ENCODE measurements at places on chromosomes 7 and 10.

DNA sequence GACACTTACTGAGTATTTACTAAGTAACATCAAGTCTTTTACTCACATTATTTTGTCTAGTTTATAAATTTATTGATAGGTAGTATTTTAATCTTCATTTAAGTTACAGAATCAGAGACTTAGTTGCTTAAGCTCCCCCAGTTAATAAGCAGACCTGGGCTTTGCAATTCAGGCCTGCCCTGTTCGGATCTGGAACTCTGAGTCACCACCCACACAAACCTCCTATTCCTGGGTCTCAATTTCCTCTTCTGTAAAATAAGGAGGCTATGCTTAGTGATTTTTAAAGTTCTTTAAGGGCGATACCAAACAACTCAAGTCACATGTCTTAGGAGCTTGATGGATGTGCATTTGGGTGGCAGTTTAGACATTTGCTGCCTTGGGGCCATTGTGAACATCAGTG is 3.5 kb upstream of the MGAM start:
- no peak for DNase-seq

- no peak for DNase-seq
Observed at GRCh38 chr7:101943889-101944600, 126.6 kb downstream of the CUX1 start.

DNA sequence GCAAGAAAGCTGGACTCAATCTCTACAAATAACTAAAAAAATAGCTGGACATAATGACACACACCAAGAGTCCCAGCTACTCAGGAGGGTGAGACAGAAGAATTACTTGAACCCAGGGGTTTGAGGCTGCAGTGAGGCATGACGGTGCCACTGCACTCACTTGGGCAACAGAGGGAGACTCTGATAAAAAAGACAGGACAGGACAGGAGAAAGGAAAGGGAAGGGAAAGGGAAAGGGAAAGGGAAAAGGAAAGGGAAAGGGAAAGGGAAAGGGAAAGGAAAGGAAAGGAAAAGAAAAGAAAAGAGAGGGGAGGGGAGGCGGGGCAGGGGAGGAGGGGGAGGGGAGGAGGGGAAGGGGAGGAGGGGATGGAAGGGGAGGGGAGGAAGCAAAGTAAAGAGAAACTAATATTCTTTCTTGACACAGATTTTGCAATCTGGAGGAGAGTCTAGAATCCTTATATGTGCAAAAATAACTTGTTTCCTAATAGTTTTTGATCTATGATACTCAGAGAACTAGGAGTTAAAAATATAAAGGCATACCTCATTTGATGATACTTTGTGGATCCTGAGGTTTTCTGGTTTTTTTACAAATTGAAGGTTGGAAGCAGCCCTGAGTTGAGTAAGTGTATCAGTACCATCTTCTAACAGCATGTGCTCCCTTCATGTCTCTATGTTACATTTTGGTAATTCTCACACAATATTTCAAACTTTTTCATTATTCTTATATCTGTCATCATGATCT is 8.0 kb downstream of the SAR1A start:
- DNase-seq = no peak

- no peak for DNase-seq
Observed at GRCh38 chr7:101104193-101104713, 19.0 kb downstream of the TRIM56 start.

DNA sequence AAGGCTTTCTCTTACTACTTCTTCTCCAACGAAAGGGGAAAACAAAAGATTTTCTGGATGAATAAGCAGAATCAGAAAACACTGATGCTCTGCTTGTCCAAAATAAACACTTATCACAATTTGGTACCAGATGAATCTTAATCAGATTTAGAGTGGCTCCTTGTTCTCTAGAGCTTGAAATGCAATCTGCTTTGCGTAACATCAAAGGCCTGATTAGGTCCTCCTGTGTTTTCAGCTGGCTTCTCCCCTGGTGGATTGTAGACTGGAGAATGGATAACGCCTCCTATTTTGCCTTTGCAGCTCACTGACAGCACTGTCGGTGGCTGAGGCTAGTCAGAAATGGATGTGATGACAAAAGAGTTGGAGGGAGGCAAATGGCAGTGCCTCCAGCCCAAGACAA is 91.2 kb downstream of the FAM13C start:
- no peak for DNase-seq

GRCh38 chr7:14505906-14506305 is 396.6 kb downstream of the DGKB start:
- no peak for DNase-seq

DNA sequence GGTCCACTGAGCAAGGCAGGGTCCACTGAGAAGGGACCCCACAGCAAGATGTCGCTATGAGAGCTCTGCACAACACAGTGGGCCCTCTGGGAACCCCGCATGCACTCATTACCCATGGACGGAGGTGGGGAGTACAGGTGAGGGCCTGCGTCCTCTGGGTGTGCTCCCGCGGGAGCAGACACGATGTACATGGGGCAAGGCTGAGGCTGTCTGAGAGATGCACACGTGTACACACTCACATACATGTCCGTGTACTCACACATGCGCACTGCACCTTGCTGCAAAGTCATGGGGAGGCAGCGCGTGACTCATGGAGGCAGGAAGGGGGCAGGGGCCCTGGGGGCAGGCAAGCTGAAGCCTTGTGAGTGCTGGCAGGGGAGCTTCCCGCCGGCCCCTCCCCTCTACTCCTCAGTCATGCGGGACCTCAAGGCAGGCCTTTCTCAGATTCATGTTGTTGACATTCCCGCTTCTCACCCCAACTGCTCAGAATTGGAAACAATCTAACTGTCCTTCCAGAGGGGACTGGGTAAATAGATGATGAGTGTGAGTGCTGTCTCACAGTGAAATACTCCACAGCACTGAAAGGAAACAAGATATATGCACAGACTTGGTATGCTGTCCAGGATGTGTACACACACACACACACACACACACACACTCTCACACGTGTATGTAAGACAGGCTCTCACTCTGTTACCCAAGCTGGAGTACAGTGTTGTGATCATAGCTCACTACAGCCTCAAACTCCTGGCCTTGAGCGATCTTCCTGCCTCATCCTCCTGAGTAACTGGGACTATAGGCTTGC is 40.0 kb downstream of the GOLGA7B start:
- no peak for DNase-seq

DNA sequence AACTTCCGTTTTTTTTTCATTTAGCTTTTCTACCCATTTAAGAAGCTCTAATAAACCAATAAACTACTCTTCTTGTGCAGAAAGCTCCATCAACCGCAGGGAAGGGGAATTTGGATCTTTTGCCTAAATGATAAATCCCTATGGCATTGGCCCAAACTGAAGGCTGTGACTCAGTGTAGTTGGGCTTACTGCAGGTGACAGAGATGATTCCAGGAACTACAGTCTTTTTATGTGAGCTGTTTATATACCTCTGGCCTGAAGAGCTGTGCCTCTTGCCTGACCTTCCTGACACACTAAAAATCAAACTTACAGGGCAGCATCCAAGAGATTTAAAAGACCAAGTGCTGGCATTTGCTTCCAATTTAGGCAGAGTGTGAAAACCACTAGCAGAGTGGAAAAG is 25.2 kb downstream of the ABCB1 start:
- no peak for DNase-seq

DNA sequence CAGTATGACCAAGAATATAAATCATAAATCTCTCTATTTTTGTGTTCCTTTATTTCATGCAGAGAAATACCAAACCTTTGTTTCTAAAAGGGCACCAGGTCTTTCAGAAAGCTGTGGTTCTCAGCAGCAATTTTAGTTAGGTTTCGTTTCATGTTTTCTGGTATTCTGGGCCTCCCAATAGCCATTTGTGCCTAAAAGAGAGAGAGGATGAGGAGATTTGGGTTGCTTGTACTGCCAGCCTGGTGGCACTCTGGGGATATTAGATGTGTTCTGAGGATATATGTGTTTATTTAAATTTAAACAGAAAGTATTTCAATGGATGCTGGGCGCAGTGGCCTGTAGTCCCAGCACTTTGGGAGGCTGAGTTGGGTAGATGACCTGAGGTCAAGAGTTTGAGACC is 471.7 kb downstream of the AUTS2 start:
- DNase-seq = no peak

- DNase-seq = no peak
Observed at GRCh38 chr10:72417971-72418370, 63.3 kb upstream of the DNAJB12 start.

- DNase-seq = no peak
Observed at GRCh38 chr7:105760551-105761447, 115.6 kb downstream of the ATXN7L1 start.

- DNase-seq = no peak
Observed at GRCh38 chr7:105672801-105673200, 91.5 kb upstream of the EFCAB10 start.

DNA sequence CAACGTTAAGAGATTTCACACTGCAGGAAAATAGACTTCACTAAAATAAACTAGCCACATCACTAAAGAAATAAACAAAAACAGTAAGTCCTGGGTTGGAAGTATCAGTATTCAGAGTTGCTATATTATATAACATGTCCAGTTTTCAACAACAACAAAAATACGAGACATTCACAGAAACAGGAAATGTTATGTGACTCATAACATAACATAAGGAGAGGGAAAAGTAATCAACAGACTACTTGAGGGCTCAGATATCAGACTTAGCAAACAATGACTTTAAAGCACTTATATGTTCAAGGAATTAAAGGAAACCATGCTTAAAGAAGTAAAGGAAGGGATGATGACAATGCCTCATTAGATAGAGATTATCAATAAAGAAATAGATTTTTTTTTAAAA is 73.5 kb upstream of the MKLN1 start:
- no peak for DNase-seq

GRCh38 chr10:49751216-49751615 is 10.9 kb downstream of the OGDHL start:
- no peak for DNase-seq

- no peak for DNase-seq
Observed at GRCh38 chr10:35855155-35855947, 213.3 kb upstream of the FZD8 start.

DNA sequence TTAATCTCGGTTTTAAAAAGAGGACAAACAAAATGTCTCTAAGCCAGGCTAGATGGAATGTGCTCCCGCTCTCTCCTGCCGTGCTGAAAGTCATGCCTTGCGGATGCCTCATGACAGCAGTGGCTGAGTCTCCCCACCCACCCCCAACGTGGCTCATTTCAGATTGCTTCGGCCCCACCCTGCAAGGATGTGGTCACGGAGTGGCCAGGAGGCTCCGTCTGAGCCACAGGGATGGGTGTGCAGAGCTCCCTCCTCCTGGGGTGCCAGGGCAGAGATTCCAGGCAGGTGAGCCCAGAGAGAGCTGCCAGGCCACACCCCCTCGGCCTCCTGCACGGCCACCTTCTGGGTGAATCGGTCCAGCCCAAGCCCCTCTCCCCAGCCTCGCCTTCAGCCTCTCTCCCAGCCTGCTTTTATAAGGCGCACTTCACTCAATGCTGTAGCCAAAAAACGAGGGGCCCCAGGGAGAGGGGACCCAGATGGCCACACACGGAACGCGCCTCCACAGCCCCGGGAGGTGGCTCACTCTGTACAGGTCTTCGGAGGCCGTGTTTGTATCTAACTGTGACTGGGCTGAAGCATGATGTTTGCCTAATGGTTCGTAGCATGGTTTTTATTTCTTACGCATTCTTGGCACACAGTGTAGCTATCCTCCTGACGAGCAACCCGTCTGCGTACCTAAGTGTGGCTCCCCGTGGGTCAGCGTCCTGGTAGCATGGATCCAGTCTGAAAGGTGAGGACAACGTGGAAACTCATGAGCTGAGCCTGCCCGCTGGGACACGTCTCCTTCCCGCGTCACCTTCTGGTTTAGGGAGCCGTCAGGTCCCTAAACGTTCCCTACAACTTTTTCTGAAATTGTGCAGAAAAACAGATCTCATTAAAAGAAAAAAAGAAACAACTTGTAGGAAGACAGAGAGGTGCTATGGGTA is 413.8 kb upstream of the FOXK1 start:
- no peak for DNase-seq

DNA sequence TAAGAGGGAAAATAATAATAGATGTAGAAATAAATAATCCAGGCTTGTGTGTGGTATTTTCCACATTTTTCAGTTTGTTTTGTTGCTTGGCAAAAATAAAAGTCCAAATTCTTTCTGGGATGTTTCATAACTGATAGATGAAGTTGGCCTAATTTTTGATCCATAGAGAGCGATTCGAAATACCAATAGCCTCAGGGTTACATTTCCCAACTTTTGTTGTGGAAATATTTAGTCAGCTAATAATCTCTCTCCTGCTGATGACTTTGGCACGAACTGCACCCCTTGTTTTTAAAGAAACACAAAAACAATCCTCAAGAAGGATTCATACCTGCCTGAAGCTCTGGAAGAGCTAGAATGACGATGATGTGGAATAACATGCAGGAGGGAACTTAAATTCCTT is 483.2 kb downstream of the ADRA2A start:
- no peak for DNase-seq

GRCh38 chr10:75159519-75159918 is 48.1 kb downstream of the SAMD8 start:
- no peak for DNase-seq

GRCh38 chr7:132511387-132511786 is 64.9 kb downstream of the PLXNA4 start:
- DNase-seq = no peak

Measured in stimulated activated CD4-positive, alpha-beta T cell treated with anti-CD3 and anti-CD28 coated beads, Interleukin-12 subunit alpha, Interleukin-12 subunit beta, amount 100 ng/mL, for 48 hours (primary cell).